ENCODE measurements at places on chromosomes 11 and 22.
A peak's percentile ranks its signal among the peaks of the same experiment; 100 is the strongest.

DNA sequence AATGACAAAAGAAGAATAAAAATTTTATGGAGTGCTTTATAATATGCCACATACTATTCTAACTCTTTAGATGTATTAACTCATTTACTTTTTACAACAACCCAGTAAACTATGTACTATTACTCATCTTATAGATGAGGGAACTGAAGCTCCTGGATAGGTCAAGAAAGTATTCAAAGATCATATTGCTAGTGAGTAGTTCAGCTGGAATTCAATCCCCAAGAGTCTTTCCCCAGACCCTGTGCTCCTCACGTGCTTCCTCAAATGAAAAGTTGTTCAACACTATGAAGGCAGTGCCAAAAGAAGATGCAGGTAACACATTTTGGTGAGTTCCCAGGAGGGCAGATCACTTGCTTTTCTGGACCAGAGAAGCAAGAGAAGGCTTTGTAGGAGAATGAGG lies 46.8 kb downstream of the BTG4 start:
- no peak for DNase-seq

DNA sequence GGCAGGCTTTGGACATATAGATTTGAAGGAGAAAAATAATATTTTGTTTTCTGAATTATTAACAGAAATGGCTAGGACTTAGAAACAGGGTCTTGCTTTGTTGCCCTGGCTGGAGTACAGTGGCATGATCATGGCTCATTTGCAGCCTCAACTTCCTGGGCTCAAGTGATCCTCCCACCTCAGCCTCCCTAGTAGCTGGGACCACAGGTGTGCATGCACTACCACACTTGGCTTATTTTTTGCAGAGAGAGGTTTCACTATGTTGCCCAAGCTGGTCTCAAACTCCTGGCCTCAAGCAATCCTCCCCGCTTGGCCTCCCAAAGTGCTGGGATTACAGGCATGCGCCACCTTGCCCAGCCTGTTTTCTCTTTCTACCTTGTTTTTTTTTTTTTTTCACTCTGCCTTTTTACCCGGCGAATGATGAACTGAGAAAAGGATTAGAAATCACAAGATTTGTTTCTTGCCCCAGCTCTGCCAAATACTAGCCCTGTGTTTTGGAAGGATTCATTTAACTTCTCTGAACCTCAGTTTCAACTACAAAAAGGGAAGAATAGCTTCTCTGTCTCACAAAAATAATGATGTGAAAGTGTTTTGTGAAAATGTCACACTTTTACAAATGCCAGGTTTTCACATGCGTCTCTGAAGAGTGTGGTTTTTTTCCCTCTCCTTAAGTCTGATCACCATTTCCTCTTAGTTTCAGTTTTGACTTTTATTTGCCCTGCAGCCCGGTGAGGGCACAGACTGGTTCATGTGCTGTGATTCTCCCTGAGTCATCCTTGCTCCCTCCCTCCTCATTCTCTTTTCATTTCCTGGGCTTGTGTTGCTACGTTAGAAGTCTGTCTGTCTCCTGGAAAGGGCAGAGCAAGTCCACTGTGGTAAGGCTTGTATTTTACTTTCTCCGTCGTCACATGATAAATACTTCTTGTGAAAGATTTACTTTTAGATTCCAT lies 67.7 kb downstream of the BCL2L13 start:
- DNase-seq = peak; percentile 89

DNA sequence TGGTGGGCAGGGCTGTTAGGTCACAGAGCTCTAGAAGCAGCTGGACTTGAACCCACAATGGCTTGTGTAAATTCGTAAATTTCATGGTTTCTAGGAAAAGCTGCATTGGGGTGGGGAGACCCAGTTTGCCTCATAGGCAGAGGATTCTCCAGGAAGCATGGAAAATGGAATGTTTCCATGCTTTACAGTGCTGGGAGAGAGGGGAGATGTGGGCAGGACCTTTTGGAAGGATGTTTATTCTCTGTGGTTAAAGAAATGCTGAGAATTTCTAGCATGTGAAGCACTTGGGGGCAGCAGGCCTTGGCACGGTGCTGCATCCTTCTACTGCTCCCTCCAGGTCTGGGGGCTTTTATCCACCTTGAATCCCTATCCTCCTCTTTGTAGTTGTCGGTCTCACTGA lies 46.3 kb downstream of the TRAF6 start:
- no peak for DNase-seq

GRCh38 chr11:125938418-125938817 lies 7.4 kb upstream of the VSIG10L2 start:
- no peak for DNase-seq

DNA sequence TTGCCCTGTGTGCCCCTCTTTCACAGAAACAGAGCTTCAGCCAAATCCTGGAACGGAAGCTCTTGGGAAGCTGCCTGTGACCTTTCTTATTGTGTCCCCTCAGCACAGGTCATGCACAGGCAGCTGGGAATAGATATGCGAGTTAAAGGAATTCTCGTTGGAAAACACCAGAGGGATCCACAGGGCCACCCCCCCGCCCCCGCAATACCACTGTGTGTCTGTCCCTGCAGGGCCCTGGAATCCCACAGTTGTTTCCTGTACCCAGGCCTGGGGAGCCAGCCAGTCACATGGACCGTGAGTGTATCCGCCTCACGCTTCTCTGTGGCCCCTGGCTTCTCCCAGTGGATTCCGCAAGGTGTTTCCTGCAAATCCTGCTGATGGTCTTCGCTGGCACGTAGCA lies 29.0 kb downstream of the TIMP3 start:
- DNase-seq = no peak

DNA sequence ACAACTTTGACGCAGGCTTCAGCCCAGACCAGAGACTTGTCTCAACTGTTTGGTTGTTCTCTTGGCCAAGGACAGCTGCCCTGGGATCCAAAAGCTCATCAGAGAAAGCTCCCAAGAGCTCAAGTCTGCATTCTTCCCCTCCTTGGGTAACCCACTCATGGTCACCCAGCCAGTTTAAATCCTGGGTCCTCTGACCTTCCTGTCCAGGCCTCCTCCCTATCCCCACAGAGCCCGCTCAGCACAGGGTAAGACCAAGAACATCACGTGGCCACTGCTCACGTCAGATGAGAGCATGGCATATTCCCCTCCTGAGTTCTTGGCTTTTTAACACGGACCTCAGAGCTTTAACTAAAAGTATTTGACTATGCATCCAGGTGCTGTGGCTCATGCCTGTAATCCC lies 25.8 kb downstream of the TSKU start:
- DNase-seq = no peak

- DNase-seq = no peak
Observed at GRCh38 chr11:14026961-14027360, 64.4 kb downstream of the SPON1 start.

DNA sequence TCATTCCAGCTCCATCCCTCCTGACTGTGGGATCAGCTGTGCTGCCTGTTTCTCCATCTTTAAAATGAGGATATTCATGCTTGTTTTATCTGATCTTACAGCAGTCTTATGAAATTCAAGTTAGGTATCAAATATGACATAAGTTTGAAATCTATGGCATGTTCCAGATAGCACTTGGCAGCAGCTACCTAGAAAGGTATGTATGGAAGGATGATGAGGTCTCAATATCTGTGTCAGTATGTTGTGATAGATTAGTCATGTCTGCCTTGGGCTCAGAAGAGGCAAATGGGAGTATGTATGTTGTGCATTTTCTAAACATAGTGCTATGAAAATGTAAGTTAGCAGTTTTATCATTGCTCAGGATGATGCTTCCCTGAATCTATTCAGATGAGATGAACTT lies 122.1 kb downstream of the NAV2 start:
- DNase-seq = no peak

DNA sequence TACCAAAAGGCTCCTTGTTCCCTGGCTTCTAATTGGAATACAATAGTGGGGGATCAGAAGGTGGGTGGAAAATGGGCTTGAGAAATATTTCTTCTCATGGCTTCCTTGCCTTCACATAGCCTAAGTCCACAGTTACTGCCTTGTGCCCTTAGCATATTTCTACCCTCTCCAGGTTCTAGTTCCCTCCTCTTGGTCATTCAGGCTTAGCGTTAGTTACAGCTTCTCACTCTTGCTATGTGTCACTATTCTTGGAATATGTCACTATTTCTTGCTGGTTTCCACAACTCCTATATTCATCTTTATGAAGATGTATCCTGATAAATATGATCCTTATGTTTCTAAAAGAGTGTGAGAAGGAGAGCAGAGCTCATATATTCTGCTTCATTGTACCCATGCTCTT lies 2.5 kb downstream of the OR2D2 start:
- DNase-seq = no peak

- DNase-seq = no peak
Observed at GRCh38 chr11:32311346-32312065, 123.8 kb downstream of the WT1 start.

GRCh38 chr11:45518833-45519535 lies 146.4 kb downstream of the CHST1 start:
- no peak for DNase-seq

- no peak for DNase-seq
Observed at GRCh38 chr11:126548581-126549550, 193.4 kb downstream of the ST3GAL4 start.

GRCh38 chr22:46596819-46597218 lies 23.4 kb upstream of the GRAMD4 start:
- no peak for DNase-seq

- no peak for DNase-seq
Observed at GRCh38 chr11:90701716-90702115, 478.9 kb upstream of the CHORDC1 start.

DNA sequence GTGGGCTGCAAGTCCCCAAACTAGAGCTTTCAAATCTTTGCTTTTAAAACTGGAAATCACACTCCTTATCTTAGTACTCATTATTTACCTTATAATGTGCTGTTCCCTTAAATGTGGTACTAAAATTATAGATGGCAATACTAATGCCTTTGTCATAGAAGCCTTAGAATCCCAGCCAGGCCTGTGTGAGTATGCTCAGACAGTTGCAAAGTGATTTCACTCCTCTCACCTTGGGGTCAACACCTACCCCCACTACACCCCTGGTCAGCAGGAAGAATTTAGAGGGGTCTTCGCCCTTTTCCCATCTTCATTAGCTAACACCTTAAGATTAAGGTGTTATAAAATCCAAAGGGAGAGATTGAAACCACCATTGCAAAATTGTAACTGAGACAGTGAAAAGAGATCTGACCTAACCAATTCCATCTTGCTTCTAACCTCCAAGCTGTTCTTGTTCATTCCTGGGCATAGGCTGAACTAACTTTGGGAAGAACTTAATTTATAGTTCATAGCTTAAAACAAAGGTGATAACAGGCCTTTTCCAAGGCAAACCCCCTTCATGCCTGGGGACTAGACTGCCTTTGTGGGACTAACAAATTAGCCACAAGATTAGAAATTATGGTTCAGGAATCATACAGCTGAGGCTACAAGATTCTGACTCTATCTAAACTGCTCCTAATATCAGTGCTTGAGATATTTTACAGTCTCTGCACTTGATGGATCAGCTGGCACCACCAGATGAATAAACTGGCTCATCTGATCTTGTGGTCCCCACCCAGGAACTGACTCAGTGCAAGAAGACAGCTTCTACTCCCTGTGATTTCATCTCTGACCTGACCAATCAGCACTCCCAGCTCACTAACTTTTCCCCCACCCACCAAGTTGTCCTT lies 10.4 kb upstream of the MRPL17 start:
- no peak for DNase-seq

DNA sequence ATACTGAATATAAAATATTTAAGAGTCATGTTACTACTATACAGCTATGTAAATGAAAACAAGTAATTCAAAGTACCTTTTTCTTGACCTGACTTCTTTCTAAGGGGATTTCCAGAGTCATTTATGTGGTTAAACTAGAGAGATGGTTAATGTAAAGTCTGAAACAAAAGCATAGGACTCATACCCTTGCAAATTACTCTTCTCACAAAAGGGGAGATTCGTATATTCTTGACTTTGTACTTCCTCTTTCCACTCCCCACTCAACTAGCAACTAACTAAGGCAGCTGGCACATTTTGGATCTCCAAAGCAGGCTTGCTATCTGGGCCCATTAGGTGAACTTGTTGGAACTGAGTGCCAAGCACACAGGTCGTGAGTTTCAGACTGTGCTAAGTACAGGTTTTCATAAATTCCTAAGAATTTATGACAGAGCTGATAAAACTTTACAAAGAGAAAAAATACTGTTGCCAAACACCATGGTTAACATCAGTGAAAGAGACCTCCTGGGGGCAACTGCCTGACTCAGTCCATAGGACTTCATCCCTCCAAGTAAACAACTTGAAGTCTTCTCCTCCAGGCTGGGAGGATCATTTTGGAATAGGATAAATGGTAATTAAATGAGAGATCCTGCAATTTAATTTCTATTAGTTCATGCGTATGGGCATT lies 77.0 kb upstream of the DDI1 start:
- peak; percentile 83 for DNase-seq

GRCh38 chr11:109374441-109374840 lies 47.5 kb upstream of the C11orf87 start:
- no peak for DNase-seq

GRCh38 chr22:42805998-42806830 lies 50.9 kb downstream of the ARFGAP3 start:
- DNase-seq = no peak

- no peak for DNase-seq
Observed at GRCh38 chr11:131671734-131672133, 301.3 kb downstream of the NTM start.

DNA sequence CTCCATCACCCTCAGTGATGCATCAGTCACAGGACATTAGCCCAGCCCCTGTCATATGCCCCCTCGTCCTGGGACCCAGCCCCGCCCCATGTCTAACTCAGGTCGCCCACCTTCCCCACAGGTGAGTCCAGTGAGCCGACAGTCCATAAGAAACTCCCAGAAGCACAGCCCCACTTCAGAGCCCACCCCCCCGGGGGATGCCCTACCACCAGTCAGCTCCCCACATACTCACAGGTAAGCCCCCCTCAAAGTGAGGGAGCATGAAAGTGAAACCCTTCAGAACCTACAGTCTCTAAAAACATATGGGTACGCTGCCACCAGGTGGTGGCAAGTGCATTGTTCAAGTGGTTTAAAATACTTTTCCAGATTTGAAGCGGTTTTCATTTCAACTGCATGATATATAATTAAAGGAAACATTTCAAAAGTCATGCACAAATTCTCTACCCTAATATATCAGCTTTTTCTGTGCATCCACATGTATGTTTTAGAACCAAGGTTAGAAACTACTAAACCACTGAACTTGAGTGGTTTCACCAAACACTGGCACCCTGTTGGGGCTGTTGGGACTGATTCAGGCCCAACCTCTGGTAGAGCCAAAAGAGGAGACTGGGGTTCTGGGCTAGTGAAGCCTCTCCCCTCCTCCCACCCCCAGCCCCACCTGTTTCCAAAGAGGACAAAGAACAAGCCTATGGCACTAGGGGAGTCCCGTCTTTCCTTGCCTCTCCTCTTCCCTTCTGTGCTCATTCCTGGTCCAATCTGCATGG lies 17.3 kb downstream of the EPS8L2 start:
- no peak for DNase-seq

DNA sequence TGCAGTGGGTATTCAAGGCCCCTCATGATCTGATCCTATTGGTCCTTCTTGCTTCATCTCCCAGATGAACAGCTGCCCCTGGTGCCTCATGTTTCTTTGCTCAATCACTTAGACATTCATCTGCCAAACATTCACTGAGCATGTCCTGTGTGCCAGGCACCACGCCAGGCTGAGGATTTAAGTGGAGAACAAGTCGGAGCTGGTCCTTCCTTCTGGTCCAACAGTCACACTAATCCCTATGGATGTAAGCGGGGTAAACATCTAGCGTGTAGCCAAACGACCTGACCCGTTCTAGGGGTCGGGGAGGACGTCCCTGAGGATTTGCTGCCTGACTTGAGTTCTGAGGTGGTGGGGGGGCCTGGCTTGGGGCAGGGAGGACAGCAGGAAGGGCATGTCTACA lies 21.9 kb downstream of the ZMAT5 start:
- no peak for DNase-seq
